ENCODE measurements at places on chromosomes 1 and 21. TPM values are rescaled to one million over a fixed set of nuclear protein-coding genes. Genes with fewer than 3 reads are reported as not detected.

GRCh38 chr1:232696466-232696865 is 66.5 kb upstream of the SIPA1L2 start:
- H3K36me3 ChIP-seq = no peaks in the 10 kb centered on the region
- no peak overlapping the region for H3K4me3 ChIP-seq
- no peak for DNase-seq
- H3K27ac ChIP-seq = no peak overlapping the region

DNA sequence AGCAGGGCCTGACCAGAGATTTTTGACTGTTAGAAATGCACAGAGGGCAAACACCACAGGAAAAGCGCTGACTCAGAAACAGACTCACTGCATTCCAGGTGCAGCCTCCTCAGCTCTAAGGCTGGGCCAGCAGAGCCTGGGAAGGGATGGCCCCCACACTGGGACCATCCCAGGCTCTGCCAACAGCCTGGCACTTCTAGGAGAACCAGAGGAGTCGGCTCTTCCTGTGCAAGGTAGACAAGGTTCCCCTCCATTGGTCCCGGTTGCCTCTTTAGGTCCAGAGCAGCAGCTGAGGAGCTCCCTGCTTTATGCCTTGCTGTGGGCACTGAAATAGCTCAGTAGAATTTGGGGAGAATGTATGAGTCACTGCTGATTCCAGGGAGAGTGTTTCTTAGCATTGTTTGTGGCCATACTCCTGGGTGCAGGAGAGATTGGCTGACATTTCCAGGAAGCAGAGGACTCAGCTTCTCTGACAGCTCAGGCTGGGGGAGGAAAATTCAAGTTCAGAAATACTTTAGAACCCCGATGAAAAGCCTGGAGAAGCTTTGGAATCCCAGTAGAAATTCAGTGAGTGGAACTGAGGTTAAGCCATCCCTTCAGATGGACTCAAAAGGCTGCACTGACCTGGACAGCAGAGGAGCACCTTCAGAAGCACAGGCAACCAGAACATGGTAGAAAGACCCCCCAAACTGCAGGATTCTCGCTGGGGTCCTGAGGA is 19.7 kb downstream of the PRAMEF1 start:
- no peak for DNase-seq
- H3K4me3 ChIP-seq = no peak overlapping the region
- no peak overlapping the region for H3K27ac ChIP-seq

DNA sequence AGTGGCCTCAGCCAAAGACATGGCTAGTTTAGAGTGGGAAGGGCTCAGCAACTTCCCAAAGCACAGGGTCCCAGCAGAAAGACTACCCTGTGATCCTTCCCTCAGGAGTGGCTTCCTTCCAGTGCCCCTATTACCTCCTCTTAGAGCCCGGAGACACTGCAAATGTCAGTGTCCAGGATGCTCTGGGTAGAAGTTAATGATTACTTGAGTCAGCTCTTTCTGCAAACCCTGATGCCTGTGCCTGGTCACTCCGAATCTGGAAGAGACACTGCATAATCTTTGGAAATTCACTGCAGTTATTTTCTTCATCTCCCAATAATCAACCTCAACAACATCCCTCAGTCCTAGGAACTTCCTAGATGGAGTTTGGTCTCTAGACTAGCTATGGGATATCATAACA is 27.2 kb upstream of the MGST3 start:
- no peak overlapping the region for H3K27ac ChIP-seq
- DNase-seq = no peak
- H3K36me3 ChIP-seq = no peaks in the 10 kb centered on the region

GRCh38 chr1:230459465-230459864 is 33.3 kb upstream of the PGBD5 start:
- H3K4me3 ChIP-seq = no peak overlapping the region
- no peaks in the 10 kb centered on the region for H3K27me3 ChIP-seq
- H3K36me3 ChIP-seq = no peaks in the 10 kb centered on the region
- no peak for DNase-seq

- no peak overlapping the region for H3K4me3 ChIP-seq
- H3K36me3 ChIP-seq = no peaks in the 10 kb centered on the region
- DNase-seq = no peak
- H3K27ac ChIP-seq = no peak overlapping the region
- no peaks in the 10 kb centered on the region for H3K27me3 ChIP-seq
- H3K4me1 ChIP-seq = no peaks in the 10 kb centered on the region
Observed at GRCh38 chr1:192812420-192813209, 3.8 kb downstream of the RGS2 start.

DNA sequence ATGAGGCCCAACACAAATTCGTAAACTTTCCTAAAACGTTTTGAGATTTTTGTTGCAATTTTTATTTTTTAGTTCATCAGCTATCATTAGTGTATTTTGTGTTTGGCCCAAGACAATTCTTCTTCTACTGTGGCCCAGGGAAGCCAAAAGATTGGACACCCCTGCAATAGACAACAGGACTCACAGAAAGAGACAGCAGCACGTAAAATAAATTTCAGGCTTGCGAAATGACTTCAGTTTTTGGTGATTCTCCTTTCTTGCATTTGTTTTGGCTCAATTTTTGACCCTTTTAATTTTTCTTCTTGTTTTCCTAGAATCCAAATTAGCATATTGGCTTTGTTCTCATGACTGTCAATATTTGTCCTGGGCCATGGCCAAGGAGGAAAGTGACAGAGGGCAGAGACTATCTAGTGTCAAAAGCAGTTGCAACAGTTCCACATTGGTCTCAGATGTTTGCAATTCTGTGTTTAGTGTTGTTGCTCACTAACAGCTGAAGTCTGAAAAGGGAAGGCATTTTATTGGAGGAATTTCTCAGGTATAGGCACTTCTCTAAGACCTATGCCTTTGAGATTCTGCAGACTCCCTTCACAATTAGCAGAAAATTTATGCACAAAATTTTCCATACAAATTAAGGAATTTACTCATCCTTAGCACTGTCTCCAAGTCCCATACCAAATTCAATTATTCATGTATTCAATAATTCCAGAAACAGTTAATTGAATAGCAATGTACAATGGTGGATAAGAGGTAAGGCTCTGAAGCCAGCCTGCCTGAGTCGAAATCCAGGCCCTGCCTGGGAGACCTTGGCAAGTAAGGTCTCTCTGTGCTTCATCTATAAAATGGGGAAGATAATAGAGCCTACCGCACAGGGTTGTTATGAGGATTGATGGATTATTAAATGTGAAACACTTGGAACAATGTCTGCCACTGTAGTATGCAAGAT is 160.9 kb upstream of the IVNS1ABP start:
- no peaks in the 10 kb centered on the region for H3K4me1 ChIP-seq
- H3K27me3 ChIP-seq = no peaks in the 10 kb centered on the region
- H3K36me3 ChIP-seq = no peaks in the 10 kb centered on the region
- DNase-seq = no peak

DNA sequence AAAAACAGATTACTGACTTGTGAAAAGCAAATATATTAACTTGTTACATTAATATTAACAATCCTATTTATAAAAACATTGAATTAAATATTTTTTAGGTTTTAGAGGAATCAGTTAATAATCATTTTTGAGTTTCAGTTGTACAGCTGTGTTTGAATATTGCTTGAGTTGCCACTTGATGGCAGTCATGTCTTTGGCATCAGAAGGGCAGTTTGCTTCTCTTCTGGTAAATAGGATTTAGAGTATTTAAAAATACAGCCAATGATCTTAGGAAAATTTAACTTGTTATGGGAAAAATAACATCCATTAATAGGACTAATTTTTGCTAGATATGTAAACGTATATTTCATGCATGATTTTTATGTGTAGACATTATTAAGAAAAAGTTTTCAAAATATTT is 234.1 kb downstream of the NCAM2 start:
- H3K27ac ChIP-seq = no peak overlapping the region
- H3K27me3 ChIP-seq = no peaks in the 10 kb centered on the region
- no peaks in the 10 kb centered on the region for H3K4me1 ChIP-seq
- no peaks in the 10 kb centered on the region for H3K36me3 ChIP-seq
- no peak overlapping the region for H3K4me3 ChIP-seq

GRCh38 chr1:224724566-224724965 is 108.4 kb downstream of the CNIH3 start:
- no peaks in the 10 kb centered on the region for H3K36me3 ChIP-seq
- H3K4me1 ChIP-seq = no peaks in the 10 kb centered on the region
- H3K27me3 ChIP-seq = no peaks in the 10 kb centered on the region
- H3K27ac ChIP-seq = no peak overlapping the region
- DNase-seq = no peak

- H3K4me3 ChIP-seq = no peak overlapping the region
- H3K27ac ChIP-seq = no peak overlapping the region
- no peaks in the 10 kb centered on the region for H3K36me3 ChIP-seq
- no peaks in the 10 kb centered on the region for H3K27me3 ChIP-seq
Observed at GRCh38 chr21:34020005-34020847, 53.2 kb upstream of the MRPS6 start.

DNA sequence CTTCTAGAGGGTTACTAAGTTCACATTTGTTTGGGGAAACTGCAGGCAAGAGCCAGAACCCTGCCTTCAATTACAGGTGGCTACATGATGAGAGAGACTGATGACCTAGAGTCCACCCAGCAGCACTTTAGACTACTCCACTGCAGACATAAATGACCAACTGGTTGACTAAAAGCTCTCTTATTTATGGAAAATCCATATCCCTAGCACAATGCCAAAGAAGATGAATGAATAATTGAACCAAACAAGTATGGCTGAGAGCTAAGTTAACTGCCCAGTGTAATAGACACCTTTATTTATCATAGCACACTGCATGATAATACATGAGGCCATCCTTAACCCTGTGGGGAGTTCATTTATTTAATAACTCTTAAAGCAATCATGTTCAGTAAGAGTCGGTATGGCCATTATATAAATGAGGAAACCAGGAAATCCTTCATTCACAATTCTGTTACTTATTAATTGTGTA is 60.4 kb downstream of the IL12RB2 start:
- H3K36me3 ChIP-seq = no peaks in the 10 kb centered on the region
- no peaks in the 10 kb centered on the region for H3K4me1 ChIP-seq
- no peak overlapping the region for H3K27ac ChIP-seq
- no peaks in the 10 kb centered on the region for H3K27me3 ChIP-seq
- DNase-seq = no peak

DNA sequence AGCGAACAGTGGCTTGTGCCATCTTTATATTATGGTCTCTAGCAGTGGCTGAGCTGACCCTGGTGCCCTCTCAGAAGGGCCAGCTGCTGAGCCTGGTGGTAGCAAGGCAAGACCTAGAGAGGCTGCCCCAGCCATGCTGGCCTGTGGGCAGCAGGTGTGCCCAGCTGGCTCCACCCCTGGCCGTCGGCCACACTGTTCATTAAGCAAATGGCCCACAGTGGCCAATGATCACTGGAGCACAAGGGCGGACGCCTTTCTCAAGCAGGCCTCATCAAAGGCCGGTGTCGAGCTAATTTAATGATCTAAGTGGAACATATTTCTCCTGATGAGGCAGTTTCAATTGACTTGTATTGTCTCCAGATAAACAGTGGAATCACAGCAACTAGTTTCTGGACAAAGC is 89.4 kb downstream of the GRIK3 start:
- H3K27ac ChIP-seq = no peak overlapping the region
- no peaks in the 10 kb centered on the region for H3K4me1 ChIP-seq
- H3K27me3 ChIP-seq = no peaks in the 10 kb centered on the region
- H3K36me3 ChIP-seq = no peaks in the 10 kb centered on the region
- no peak overlapping the region for H3K4me3 ChIP-seq

DNA sequence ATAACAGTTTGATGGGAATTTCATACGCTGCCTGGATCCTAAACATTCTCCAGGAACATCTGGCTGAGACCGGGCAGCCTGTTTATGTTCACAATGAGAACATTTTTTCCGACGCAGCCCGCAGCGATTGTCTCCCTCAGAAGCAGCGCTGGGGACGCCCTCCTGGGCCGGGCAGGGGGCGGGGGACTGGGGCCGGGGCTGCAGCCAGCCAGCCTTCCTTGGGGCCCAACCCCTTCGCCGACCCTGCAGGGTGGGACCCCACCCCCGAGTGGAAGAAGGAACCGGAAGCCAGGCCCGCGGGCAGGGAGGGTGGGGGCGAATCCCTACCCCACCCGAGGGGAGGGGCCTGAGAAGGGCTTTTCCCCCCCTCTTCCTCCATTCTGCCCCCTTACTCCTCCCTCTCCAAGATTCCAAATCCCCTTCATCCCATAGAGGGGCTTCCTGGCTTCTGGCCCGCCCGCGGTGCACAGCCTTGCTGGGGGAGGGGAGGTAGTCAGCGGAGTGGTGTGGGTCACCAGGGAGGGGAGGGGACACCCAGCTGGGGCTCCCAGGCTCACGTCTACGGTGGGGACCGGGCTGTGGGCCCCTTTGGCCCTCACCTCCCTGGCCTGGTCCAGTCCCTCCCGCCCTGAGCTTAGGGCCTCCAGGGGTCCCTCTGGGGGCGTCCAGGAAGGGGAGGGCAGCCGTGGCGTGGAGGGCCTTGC is 60.6 kb downstream of the WNT9A start:
- peak; percentile 74 for DNase-seq
- no peaks in the 10 kb centered on the region for H3K36me3 ChIP-seq
- peaks cover 7% of the 10 kb centered on the region for H3K4me1 ChIP-seq

DNA sequence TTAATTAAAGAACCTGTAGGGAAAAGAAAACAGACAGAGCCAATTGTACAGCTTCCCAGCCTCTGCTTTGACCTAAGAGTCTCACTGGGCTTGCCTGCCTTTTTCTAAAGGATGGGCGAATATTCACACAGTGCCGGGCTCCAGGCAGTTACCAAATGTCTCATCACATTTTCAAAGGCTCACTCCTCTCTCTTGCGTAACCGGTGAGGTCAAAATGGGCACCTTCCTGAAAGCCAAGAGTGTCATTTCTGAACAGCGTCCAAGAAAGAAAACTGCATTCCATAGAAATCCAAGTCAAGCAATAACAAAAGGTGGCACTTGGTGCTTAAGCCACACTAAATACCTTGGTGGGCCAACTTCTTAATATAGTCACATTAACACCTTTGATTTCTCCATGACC is 710 bp upstream of the PALMD start:
- H3K4me1 ChIP-seq = no peaks in the 10 kb centered on the region
- no peaks in the 10 kb centered on the region for H3K27me3 ChIP-seq
- H3K36me3 ChIP-seq = no peaks in the 10 kb centered on the region
- no peak overlapping the region for H3K4me3 ChIP-seq

GRCh38 chr21:44948426-44949120 is 8.7 kb downstream of the SLX9 start:
- no peak overlapping the region for H3K4me3 ChIP-seq
- DNase-seq = peak; percentile 5
- H3K27ac ChIP-seq = no peak overlapping the region
- H3K36me3 ChIP-seq = peaks cover 11% of the 10 kb centered on the region
- H3K27me3 ChIP-seq = no peaks in the 10 kb centered on the region
- H3K4me1 ChIP-seq = peaks cover 23% of the 10 kb centered on the region

The TBCE gene
- total RNA-seq = 67.8 TPM

The RHOU gene
- total RNA-seq = 27.7 TPM

The NEGR1 gene
- total RNA-seq = 42.8 TPM

The S100A16 gene
- total RNA-seq = 364 TPM

The PDE4DIP gene
- 164 TPM for total RNA-seq

The DONSON gene
- 0.53 TPM for total RNA-seq

The ZNF683 gene
- not detected for total RNA-seq

The KRTAP11-1 gene
- total RNA-seq = not detected

The NOS1AP gene
- total RNA-seq = 5.0 TPM

The TFF2 gene
- total RNA-seq = not detected

The FCRL6 gene
- total RNA-seq = not detected

The PROK1 gene
- not detected for total RNA-seq
